ENCODE measurements at places on chromosomes 2 and 18. TPM values are rescaled to one million over a fixed set of nuclear protein-coding genes. Genes with fewer than 3 reads are reported as not detected.

C2orf72 gene
- 7.2 TPM for total RNA-seq

LGALSL gene
- 16.5 TPM for total RNA-seq

SRD5A2 gene
- total RNA-seq: 0.33 TPM

IL1RN gene
- 0.66 TPM for total RNA-seq

IL1F10 gene
- total RNA-seq: not detected

MROH2A gene
- total RNA-seq: not detected
